ENCODE measurements at places on chromosomes 1 and 21.

GRCh38 chr1:62746086-62746808 is 37.7 kb upstream of the ATG4C start:
- DNase-seq: no peak

GRCh38 chr21:38095220-38095619 is 161.6 kb upstream of the KCNJ15 start:
- no peak for DNase-seq

DNA sequence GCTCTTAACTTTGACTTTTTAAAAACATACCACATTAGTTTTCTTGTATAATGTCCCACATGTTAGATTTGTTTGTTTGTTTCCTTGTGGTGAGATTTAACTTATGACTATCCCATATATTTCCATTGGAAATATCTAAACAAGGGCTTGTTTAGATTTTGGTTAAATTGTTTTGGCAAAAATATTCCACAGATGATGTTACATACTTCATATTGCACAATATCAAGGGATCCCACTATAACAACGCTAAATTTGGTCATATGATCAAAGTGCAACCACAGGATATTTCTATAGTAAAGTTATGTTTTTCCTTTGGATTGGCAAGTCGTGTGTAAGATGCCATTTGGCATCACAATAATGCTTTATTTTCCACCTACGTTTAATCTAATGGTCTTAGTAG is 396.7 kb downstream of the TGFB2 start:
- DNase-seq: no peak

DNA sequence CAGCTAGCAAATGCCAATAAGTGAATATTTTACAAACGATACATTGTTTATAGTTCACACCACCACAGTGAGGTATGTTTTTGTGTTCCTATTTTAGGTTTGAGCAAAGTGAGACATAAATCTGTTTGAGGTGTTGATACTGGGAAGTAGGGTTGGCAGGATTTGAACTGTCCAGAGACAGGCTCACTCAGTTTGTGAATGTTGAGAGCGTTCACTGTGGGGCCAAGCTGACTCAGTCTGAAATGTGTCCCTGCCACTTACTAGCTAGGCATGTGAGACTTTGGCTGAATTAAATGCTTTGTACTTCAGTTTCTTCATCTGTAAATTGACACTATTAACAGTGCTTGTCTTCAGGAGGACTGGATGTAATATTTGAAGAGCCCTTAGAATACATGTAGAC is 35.1 kb downstream of the DIRAS3 start:
- DNase-seq: no peak

- DNase-seq: no peak
These were observed 910 bp upstream of the ANKRD65 start for GRCh38 chr1:1421907-1422464.
